ENCODE measurements at places on chromosomes 1 and 21.

DNA sequence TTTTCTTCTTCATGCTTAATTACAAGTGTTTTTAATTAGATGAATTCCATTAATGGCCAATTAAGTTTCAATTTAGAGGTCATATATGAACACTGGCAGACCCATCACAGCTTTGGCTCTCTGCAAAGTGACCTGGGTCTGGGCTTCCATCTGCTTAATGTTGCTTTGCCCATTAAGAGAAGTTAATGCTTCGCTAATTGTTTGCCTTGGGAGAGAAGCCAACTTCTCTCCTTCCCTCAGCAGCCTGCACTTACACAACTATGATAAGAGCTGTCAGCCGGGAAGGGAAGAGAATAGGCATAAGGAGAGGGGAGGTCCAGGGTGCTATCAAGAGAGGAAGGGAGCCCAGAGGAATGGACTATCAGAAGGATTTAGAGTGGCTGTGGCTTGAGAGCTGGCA is 29.0 kb upstream of the CCDC190 start:
- DNase-seq = no peak

- no peak for DNase-seq
Observed at GRCh38 chr21:44299085-44299457, 782 bp upstream of the PFKL start.

DNA sequence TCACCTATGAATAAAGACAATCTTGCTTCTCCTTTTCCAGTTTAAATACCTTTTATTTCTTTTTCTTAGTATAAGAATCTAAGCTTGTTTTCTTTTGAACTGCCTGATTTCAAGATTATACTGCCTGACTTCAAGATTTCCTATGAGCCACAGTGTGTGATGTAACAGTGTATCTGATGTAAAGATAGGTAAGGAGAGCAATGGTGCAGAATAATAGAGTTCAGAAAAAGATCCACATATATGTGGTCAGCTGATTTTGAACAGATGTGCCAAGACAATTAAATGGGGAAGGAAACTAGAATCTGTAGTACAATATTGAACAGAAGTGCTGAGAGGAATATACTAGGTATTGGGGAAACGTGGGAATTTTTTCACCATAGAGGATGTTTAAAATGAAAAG is 21.0 kb downstream of the EXO1 start:
- DNase-seq = no peak

DNA sequence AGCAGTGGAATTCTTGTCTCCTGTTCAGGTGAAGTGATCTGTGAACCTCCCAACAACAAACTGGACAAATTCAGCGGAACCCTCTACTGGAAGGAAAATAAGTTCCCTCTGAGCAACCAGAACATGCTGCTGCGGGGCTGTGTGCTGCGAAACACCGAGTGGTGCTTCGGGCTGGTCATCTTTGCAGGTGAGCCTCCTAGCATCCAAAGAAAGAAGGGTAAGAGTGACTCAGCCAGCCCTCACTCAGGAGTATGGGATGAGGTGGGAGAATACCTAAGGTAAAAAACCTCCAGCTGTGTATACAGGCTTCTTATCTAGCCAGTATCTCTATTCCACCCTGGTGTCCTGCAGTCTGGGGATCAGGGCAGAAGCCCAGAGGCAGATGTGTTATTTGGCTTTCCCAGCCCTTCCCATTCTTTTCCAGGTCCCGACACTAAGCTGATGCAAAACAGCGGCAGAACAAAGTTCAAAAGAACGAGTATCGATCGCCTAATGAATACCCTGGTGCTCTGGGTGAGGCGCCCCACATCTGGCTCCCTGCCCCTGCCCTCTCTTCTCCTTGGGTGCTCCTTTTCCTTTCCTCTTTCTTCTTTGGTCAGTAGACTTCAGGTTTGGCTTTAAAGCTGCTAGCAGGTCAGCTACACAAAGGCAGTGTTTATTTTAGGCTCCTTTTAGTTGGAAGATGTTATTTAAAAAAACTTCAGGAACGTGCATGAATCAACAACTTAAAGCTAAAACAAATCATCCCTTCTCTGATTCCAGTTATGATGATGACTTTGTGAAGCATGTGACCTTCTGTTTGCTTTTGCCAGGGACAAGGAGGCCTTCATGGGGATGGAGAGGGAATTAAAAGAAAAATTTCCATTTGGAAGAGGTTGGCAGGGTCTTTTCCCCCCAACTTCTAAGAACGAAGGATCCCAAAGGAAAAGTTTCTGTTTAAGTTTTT is 9.0 kb downstream of the ATP8B2 start:
- DNase-seq = no peak

GRCh38 chr1:174266991-174267612 is 107.8 kb downstream of the RABGAP1L start:
- no peak for DNase-seq
